Dermis blood vessel endothelial cell (primary cell): ENCODE measurements at places on chromosomes 4 and X.

GRCh38 chr4:8353912-8354453 is 84.4 kb downstream of the HTRA3 start:
- no peak for DNase-seq

DNA sequence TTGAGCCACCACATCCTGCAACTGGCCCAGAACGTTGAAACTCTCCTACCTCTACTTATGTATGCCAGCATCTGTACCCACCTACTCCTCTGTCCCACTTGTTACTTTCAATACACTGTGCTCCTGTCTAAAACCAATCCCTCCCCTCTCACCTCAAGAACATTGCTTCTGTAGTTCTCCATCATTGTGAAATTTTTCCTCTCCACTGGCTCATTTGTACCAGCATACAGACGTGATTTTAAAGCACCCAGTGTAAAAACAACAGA is 25.5 kb upstream of the USO1 start:
- no peak for DNase-seq

DNA sequence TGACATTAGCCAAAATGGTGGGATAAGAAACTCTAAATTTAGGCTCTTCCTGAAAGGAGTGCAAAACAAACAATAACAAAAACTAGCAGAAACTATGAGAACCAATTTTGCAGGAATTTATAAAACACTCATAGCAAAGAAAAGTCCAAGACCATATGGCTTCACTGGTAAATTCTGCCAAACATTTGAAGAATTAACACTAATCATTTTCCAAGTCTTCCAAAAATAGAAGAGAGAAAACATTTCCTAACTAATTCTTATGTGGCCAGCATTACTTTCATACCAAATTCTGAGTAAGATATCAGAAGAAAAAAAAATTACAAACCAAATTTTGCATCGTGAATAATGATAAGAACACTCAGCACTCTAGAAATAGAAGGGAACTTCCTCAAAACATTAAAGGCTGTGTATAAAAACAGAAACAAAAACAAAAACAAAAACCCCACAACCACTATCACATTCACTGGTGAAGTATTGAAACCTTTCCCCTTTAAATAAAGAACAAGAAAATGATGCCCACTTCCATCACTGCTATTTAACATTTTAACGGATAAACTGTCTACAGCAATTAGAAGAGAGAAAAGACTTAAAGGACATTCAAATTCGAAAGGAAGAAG is 524.3 kb upstream of the GALNTL6 start:
- no peak for DNase-seq

DNA sequence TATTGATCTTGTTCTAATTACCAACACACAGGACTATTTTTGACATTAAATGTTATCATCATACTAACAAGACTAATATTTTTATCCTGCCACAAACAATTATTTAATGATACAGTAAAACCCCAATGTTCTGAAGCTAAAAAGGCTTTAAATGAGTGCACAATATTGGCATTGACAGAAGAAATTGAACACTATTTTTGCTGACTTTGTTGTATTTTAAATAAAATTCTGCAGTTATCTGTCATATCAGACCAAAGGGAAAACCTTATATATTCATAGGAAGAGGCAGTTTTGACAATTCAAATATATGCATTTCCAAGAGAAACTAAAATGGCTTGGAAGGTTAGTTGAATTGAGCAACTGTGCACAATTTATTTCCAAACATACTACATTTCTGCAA is 397.8 kb upstream of the GALNT7 start:
- DNase-seq = no peak

DNA sequence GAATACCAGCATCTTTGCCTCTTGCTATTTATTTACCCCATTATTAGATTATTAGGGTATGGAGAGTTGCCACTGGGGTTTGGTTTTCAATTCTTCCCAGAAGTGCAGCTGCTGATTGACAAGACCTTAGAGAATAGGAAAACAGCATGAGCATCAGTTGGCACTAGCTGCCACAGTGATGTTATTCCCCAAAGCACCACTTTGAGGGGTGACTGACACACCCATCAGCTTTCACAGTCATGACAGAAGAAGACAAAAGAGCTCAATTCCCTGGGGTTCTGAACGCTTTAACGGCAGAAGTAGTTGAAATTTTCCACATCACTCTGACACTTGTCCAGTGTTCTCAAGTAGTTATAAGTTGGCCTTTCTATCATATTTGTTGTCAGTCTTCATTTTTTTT is 55.0 kb upstream of the NR3C2 start:
- no peak for DNase-seq

DNA sequence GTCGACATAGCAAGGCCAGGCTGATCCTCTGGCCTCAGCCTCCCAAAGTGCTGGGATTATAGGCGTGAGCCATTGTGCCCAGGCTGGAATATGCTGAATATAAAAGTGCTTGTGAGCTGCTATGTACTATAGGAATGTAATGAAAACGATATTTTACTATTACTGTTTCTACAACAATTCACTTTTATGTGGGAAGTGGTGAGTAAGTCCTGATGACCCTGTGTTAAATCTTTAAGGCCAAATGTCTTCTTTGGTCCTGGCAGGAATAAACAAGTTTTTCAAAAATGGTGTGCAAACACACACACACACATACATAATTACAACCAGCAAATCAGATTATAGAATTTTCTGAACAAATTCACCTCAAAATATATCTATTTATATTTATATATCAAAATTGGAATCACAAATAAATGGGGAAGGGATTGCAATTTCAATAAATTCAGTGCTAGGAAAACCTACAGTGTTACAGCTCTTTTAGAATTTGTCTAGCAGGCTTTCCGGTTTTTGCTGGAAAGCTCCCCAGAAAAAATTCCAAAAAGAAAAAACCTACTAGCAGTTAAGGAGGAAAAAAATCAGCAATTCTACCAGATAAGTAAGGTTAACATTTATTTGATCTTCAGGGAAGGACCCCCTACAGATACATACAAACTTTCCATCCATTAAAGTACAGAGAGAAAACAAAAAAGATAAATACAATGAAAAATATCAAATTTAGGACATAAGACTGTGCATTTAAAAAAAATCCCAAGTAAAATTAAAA is 17.9 kb downstream of the SMIM14 start:
- DNase-seq = peak; percentile 19

GRCh38 chr4:85701861-85702321 is 226.9 kb downstream of the ARHGAP24 start:
- no peak for DNase-seq

DNA sequence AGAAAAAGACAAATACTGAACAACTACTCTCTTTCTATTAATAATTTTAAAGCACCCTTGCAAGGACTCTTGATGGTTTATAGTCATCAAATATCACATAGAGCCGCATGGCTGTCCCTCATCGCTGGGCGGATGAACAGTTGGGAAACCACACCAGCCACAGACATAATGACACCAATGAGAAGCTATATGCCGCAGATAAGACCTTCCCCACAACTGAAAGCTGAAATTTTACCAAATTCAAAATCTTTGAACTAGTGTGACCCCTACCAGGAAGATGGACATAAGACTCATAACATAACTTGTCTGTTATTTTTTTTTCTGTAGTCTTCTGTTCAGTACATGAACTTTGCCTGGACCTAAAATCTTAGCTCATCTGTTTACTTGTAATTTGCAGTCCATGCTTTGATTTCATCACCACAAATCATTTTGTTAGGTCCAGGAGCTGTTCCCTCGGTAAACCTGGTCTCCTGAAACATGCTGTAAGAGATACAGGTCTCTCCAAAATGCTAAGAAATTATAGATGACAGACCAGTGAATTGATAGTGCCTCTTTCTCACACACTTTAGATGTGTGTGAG is 157.3 kb upstream of the RAPGEF2 start:
- DNase-seq = no peak

DNA sequence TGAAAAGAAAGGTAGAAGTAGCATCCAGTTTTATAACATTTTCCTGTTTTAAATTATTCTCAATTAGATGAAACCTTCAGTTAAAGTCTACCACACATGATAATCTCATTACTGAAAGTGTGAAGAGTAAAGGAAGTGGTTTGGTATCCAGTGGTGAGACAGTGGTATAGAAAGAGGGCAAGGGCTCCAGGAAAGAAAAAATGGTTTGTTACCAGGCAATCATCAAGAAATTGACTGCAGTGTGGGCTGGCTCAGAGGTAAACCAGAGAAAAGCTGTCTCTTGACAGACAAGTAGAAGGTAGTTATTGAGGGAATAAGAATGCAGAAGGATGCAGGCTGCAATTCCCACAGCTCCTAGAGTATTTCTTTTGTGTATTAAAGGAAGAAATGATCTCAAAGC is 406.2 kb downstream of the TLL1 start:
- no peak for DNase-seq

- no peak for DNase-seq
Observed at GRCh38 chr4:118962540-118962939, 73.9 kb downstream of the SYNPO2 start.

GRCh38 chr4:164765096-164765495 is 11.2 kb downstream of the SMIM31 start:
- no peak for DNase-seq

DNA sequence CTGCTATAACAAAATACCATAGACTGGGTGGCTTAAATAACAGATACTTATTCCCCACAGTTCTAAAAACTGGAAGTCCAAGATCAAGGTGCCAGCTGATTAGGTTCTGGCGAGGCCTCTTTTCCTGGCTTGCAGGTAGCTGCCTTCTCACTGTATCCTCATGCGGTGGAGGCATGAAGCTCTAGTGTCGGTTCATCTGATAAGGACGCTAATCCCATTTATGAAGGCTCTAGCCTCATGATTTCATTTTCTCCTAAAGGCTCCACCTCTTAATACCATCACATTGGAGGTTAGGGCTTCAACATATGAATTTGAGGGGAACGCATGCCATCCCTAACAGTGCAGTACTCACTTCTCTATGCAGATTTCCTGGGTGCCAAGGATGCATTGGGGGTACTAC is 57.9 kb upstream of the STIM2 start:
- DNase-seq = no peak

DNA sequence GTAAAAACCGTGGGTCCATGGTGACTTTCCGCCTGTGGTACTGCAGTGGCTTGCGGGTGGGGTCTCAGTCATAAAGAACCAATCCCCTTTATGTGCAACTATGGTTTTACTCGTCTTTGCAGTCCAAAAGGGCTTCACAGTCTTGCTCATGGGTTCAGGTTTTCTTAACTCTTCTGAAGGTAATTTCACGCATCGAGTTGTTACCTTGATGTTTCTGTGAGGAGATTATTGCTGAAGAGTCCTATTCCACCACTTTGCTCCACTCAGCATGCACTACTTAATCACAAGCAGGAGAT is 41.5 kb downstream of the F8 start:
- no peak for DNase-seq

DNA sequence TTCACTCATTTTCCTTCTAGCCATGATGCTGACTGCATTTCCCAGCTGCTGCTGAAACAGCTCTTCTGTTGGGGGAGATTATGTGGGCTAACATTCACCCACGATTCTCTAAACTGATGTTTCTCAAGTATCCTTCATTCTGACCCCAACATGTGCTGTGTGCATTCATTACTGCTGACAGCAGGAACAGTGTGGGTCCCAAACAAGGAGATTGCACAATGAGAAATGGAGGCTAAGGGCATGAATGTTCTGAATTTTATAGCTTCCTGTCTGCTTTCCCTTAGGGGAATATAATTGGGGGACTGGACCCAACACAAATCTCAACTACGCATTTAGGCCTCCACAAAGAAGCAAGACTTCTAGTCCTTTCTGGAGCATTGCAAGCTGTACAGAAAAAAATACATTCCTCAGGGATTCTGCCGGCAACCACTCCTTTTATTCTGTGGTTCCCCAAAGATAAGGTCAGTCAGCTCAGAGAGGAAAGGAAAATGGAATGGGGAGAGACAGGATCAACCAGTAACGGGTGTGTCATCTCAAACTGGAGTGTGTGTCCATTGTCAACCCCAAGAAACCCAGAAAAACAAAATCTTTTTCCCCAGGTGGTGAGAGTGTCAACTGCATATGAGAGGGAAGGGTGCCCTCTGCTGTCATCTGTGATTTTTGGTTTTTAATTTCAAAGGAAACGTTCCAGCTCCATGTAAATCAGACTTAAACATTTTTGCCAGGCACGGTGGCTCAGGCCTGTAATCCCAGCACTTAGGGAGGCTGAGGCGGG is 81.5 kb upstream of the EGFL6 start:
- peak; percentile 83 for DNase-seq

DNA sequence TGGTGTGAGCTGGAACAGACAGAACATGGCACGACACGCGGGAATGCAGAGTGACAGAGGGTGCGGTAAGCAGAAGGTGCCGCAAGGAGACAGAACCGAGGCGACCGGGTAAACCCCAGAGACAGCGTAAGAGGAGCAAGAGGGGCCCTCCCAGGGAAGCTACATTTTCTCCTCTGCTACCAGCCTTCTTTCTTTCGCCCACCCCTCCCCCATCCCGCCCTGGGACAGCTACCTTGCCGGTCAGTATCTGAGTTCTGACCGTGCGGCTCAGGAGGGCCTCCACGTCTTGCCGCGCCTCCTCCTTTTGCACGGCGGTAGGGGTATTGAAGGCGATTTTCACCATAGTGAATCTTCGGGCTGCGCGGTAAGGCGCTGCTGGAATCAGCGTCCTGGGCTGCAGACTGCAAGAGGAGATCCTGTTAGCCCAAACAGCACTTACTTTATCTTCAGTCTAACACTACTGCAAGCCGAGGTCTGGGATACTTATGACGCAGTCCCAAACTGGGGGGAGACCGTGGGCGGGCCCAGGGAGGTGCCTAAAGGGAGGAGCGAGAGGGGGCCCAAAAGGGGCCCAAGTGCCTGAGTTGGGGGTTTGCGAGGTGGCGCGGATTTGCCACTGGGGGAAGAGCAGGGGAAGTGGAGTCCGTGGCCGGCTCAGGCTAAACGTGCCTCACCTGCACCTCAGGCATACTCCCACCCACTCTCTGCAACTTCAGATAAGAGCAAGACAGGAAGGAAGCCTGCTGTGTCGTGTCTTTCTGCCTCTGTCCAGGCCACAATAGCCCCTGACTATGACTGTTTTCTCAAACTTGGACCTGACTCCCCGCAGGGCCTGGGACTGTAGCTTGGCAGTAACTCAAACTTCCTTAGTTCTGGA is at the start of gene ITM2A:
ITM2A (minus strand) TSS at position 462 of the 877 bp plus-strand sequence; CDS start at position 343, 119 bp downstream.
- peak; percentile 45 for DNase-seq

DNA sequence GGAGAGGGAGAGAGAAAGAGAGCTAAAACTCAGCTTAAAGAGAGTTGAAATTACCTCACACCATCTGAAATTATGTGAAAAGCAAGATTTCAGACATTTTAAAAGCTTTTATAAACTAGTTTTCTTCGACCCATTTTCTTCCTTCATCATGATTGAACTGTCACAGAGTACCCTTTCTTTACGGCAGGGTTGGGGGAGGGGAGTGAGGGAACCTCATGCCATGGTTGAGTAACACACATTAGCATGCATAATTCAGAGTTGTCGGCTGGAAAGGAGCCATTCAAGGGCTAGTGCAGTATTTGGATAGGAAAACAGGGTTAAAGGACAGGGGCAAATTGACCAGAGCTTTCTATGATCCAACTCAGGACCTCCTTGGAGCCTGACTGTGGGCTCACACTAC is 46.2 kb downstream of the PCDH19 start:
- DNase-seq = no peak

- no peak for DNase-seq
Observed at GRCh38 chr4:103118166-103118565, 18.5 kb upstream of the BDH2 start.
